Lower lobe of right lung (tissue), 2 donors: ENCODE measurements at places on chromosomes 16 and 17.

GRCh38 chr16:52561910-52562741 is 15.2 kb upstream of the TOX3 start:
- peak; percentile 54 for DNase-seq

GRCh38 chr17:74351552-74352210 is 10.0 kb downstream of the BTBD17 start:
- DNase-seq = no peak

DNA sequence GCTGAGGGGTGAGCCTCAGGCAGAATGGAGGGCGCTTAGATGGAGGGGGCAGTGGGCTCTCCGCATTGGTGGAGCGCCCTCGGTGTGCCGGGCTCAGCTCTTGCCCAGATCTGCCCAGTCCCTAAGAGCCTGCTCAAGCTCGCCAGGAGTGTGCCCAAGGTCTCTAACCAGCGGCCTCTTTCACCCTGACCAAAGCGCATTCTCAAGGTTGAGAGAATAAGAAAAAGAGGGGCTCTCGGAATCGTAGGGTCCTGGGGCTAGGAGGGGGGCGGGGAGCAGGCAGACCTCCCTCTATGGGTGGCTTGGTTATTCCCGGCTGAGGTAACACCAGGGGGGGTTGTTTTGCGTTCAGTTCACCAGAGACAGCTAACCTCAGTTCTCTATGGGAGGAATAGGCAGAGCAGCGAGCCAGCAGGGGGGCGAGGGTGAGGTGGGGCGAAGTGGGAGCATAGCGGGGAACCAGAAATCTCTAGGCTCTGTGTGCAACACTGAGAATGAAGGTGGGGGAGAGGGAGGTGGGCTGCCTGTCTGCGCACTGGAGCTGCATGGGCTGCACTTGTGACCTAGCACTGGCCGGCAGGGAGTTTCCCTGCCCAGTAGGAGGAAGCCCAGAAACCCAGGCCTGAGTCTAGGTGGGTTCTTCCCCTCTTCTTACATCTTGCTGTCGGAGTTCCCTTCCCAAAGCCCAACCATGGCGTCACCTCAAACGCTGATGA is 3.0 kb downstream of the TMEM132E start:
- DNase-seq = no peak

- peak; percentile 85 for DNase-seq
These were observed 10.6 kb upstream of the AURKB start for GRCh38 chr17:8220783-8221662.

DNA sequence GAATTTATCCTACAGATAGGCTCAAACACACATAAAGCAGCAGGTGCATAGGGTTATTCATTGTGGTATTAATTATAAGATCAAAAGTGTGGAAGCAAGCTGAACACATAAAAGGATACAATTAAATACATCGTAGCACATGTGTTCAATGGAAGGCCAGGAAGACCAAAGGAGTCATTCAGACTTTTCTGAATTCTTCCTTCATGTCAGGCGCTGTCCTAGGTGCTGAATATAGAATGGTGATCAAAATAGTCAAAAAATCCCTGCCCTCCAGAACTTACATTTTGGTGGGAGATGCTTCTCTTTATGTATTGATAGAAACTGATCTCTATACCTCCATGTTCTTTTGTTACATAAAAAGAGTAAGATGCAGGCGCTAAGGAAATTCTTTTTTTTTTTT is 439.0 kb upstream of the ASIC2 start:
- no peak for DNase-seq

GRCh38 chr16:49531931-49532840 is 158.6 kb downstream of the C16orf78 start:
- no peak for DNase-seq

GRCh38 chr17:78419970-78420815 is 41.7 kb downstream of the PGS1 start:
- DNase-seq = no peak

GRCh38 chr16:67658849-67659674 is 998 bp downstream of the ACD start:
- DNase-seq = no peak

- DNase-seq = no peak
These were observed 28.5 kb downstream of the CRLF3 start for GRCh38 chr17:30796016-30796415.

GRCh38 chr16:14460726-14461125 is 169.3 kb downstream of the PARN start:
- DNase-seq = no peak

GRCh38 chr17:28115046-28115445 is 72.6 kb downstream of the NLK start:
- no peak for DNase-seq

DNA sequence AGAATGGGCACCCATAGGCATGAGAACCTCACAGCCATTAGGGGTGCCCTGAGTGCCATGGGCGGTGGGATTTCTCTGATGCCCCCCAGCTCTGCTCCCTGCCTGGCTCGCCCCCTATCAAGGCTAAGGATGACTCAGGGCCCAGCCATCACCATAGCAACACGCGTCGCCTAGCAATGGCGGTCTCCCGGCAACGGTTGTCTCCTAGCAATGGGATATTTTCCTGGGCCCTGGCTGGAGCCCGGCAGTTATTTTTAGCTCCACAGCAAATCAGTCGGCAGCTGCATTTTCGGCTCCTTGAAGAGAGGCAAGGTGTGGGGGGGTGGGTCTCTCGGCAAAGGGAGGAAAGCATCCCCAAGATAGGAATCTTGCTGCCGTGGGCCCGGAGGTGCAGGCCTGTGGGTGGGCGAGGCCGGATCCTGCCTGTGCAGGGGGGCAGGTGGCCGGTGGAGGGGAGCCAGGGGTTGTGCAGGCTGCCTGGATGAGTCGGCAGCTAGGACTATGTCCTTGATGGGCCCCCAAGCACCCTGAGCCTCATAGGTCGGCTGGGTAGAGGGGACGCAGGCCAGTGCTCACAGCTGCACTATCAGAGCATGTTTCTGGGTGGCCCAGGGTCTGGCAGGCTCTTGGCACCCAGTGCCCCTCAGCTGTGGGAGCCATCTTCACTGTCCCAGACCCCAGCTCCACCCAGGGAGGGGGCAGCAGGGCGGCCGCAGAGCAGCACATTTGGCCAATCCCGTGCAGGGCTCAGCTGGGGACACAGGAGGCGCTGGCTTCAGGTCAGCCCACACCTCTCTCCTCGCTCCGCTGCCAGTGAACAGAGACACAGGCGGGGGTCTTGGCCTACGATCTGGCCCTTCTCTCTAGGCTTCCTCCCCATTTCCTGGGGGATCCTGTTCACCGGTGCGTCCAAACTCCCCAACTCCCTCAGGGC is 4.2 kb upstream of the FBXL16 start:
- DNase-seq = no peak

DNA sequence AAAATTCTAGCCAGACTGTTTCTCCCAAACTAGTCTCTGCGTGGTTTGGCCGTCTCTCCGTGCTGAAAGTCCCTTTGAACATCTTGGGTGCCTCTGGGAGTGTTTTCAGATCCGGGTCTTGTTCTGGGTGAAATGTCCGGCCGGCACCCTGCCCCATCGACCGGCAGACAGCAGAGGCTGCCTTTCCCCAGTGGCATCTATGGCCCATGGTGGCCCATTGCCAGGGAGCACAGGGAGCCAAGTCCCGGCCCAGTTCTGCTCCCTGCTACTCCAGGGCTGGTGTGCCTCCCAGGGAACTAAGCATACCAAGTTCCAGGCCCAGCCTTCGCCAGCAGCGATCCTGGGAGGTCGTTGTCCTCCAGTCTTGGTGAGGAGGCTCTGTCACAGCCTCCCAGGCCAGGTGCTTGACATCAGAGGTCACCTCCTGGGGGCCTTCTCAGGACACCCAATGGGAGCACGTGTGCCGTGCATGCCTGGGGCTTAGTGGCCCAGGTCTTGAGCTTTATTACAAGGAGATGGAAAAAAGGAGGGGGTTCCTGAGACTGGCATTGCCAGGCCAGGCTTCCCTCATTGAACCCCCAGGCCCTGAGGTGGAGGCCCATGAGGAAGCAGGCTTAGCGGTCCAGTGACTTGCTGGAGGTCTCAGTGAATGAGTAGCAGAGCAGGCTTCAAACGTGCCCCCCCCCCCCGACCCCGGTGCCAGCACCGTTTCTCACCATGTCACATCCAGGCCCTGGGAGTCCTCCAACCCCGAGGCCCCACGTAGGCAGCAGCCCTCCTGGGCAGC is 54.0 kb downstream of the PGS1 start:
- DNase-seq = no peak

GRCh38 chr17:72913142-72913682 is 179.3 kb downstream of the SLC39A11 start:
- DNase-seq = no peak

- peak; percentile 91 for DNase-seq
These were observed 45.0 kb upstream of the SMURF2 start for GRCh38 chr17:64707050-64707591.

- DNase-seq = no peak
These were observed 2.8 kb downstream of the USP22 start for GRCh38 chr17:21039839-21040575.

GRCh38 chr16:49510654-49511305 is 137.2 kb downstream of the C16orf78 start:
- DNase-seq = peak; percentile 44

DNA sequence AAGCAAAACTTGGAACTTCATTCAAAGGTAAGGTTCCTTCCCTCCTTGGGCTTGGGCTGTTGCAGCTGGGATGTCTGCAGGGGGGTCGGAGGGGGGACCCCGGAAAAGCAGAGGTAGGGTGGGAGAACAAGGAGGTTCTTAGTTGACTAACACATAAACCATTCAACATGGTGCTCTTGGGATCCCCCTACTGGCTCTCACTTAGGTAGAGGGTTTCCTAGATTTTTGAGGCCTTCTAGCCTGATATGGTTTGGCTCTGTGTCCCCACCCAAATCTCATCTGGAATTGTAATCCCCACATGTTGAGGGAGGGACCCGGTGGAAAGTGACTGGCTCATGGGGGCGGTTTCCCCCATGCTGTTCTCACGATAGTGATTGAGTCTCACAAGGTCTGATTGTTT is 93.9 kb downstream of the RGS9 start:
- no peak for DNase-seq

GRCh38 chr16:85945424-85945751 is 46.4 kb downstream of the IRF8 start:
- DNase-seq = no peak

DNA sequence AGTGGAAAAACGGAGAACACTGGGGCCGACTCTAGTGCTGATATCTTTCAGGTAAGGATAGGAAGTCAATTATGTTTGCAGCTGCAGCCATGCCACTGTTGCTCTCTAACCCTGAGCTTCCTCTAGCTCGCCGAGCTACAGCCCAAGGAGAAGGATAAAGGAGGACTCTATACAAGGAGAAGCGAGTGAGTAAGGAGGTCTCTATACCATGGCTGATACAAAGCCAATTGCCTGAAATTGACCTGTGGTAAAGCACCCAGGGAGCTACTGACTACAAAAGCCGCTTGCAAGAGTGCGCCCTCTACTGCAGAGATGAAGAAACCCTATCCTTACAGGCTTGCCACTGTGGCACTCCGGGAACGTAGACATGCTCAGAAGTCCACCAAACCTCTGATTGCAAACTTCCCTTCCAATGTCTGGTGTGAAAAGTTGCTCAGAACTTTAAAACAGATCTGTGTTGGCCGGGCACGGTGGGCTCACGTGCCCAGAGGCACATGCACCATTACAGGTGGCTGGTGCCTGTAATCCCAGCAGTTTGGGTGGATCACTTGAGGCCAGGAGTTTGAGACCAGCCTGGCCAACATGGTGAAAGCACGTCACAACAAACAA is 10.8 kb upstream of the SLC46A1 start:
- peak; percentile 61 for DNase-seq

DNA sequence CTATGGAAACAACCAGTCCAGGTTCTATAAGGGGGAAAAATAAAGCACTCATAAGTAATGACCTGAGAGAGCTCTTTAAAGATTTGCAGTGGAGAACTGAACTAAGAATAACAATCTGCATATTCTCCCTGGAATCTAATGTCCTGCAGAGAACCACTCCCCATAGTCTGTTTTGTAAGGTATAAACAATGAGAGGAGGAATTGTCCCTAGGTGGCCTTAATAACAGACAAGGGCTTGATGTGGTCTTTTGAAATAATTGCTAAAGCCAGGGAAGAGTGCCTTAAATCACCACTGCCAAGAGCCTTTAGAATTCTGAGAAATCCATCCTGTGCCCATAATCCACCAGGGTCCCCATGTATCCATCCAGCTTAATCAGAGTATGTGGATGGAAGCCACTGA is 106.3 kb downstream of the CDH11 start:
- DNase-seq = no peak

DNA sequence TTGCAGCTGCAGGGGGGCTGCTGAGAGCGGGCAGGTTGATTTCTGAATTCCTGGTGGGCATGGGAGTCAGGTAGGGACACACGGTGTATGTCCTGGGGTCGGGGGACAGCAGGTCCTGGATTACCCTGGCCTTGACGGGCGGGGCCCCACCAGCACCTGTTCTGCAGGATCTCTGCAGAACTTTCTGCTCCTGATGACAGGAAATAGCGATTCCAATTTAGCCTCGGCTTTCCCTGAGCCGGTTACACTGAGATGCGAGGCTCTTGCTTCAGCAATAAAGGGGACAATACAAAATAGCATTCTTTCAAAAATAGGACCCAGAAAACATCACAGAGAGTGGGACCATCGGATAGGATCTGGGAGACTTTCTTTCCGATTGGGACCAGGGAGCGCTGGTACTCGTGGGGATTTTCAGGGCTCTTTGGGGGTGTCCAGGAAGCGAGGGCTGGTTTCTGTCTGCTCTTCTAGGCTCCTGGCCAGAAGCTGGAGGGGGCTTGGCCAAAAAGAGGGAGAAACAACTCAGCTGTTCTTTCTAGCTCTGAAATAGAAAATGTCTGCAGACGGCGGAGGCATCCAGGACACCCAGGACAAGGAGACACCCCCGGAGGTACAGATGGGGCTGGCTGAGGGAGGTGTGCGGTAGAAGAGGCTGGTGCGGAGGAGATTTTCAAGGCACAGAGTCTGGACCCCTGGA is 642 bp downstream of the ZNF205 start:
- no peak for DNase-seq

DNA sequence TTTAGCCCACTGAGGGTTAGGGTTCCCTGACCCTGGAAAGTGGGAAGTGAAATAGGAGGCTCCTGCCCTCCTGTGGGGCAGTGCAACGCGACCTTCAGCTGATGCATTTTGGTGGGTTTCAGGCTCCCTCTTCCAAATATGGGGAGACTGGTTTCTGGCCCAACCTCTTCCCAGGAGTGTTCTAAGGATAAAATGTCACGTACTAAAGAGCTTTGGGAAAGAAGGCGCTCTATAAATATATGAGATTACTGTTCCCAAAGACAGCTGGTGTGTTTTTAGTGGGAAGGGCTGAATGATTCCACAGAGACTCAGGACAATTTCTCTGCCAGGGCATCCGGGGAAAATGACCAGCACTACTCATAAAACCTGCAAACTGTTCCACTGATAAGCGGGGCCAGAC is 9.8 kb downstream of the SLC35B1 start:
- DNase-seq = no peak

DNA sequence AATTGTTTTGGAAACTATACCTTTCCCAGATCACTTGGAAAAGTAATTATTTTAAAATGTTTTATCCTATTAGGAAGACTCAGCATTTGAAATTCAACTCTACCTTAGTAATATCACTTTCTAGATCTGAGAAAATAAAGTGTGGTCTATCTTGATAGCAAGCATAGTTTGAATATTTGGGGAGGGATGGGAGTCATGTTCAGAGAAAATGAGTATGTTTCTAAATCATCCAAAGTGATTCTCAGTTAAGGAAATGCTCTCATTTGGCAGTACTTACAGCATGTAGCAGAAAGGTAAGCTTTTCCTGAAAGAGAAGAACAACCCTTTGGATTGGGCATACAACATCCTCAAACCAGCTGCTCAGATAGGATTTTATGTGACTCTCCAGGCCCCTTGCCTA is 6.9 kb downstream of the C17orf75 start:
- no peak for DNase-seq

- no peak for DNase-seq
These were observed 28.0 kb upstream of the MAF start for GRCh38 chr16:79628501-79628975.
